CD4-positive, alpha-beta memory T cell (primary cell): ENCODE measurements at places on chromosomes 2 and 18.

DNA sequence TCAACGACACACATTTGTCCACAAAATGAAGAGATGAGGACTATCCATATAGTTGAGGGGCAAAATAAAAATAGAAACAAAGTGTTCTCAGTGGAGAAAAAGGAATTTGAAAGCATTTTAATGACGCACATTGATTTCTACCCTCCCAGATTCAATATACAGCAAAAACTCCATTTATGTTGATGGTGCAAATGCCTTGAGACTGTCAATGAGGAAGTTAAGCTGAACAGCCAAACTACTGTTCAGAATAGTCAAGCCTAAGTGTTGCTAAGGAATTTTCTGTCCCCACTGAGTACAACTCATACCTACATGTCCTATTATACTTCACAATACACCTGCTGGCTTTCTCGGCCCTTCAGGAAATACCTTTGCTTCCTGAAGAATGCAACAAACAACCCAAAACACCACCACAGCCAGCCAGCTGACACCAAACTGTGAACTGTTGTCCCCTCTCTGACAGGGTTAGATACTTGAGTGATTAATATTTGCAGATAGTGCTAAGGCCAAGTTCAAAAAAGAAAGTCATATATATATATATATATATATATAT, 27.8 kb upstream of the DARS1 start:
- DNase-seq, result no peak

- no peak for DNase-seq
These were observed 99.6 kb upstream of the DDX18 start for GRCh38 chr2:117714745-117715417.

- DNase-seq, result no peak
These were observed 57.5 kb upstream of the TMEM178A start for GRCh38 chr2:39608263-39608575.

GRCh38 chr2:30509716-30510115, 62.7 kb downstream of the LCLAT1 start:
- no peak for DNase-seq

DNA sequence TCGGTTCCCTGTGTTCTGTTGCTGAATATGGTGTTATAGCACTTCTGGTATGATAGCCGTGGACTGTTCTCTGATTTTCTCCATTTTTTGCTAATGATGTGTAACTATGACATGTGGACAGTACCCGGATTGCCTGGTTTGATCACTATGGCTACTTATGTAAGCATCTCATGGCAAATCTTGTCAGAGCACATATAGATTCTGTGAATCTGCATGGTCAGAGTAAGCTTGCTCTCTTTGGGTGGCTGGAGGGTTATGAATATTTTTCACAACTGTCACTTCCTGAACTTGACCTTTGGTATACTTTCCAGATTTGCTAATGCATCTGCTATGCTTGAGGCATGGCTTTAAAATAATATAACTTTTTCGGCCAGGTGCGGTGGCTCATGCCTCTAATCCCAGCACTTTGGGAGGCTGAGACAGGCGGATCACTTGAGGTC, 36.8 kb upstream of the ATP8B1 start:
- no peak for DNase-seq

DNA sequence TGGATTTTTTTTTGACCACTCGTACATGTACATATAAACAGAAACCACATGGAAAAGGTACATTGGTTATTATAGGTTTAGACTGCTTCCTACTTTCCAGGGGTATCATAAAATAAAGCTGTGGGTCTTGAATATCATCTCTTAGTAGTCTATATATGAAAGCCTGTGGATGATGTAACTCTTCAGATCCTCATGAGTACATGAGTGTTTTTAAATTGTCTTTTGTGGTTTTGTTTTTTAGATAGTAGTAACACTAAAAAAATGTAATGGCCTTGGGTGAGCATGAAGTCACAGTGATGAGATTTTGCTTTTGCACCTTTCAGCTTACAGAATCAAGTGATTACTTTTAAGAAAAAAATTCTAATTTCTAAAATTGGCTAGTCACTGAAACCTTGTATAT, 80.2 kb downstream of the RAB3GAP1 start:
- DNase-seq, result no peak
